ENCODE measurements at places on chromosomes 13 and 19.
A peak's percentile ranks its signal among the peaks of the same experiment; 100 is the strongest.

DNA sequence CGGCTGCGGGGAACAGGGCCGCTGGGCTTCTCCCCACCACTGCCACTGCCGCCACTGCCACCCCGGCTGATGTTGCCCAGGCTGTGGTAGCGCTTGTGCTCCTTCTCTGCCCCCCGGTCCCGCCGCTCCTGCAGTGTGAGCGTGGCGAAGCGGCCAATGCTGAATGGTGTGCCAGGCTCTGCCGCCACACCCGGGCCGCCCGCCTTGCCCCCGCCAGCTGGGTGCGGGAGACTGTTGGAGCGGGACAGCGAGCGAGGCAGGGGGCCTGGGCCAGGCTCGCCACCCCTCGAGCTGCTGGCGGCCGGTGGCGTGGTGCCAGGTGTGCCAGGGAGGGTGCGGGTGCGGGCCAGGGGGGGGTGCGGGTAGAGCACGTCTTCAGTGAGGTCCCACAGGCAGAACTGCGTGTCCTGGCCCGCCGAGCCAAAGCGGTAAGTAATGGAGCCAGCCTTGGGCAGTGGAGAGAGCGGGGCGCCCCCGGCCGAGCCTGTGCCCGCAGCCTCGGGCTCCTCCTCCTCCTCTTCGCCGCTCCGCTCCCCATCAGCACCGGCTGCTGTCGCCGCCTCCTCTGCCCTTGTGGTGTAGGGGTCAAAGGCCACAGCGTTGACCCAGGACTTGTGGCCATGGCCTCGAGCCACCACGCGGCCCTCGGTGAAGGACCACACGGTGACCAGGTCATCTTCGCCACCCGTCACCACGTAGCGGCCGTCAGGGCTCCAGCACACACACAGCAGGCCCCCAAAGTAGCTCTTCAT is 3.7 kb upstream of the DMPK start:
- DNase-seq, result no peak

GRCh38 chr19:23882493-23882892 is 32.2 kb upstream of the ZNF726 start:
- no peak for DNase-seq

DNA sequence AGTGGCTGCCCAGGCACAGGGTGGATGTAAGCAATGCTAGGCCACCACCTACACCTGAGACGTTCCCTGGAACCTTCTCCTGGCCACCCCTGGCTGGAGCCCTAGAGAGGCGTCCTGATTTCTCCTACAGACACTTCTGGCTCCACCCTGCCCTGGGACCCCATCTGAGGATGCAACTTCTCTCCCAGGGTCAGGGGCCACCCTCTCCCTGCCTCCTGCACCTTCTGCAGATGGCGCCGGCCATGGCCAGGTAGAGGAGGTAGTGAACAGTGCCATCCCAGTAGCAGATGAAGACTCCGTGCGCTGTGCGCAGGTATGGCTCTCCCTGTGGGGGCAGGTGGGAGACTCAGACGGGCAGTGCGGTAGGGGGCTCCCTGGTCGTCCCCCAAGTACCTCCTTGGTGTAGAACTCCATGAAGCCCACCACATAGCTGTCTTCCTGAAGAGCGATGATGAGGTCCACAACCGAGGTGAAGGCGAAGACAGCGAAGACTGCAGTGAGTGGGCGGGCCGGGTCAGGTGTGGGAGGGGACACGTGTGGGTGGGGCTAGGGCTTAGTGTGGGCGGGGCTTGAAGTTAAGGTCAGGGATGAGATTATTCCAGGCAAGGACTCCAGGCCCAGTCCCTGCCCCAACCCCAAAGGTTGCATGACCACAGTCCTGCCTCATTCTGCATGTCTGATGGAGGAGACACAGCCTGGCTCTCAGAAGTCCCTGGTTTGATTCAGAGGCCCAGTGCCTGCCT is 3.0 kb downstream of the TM6SF2 start:
- DNase-seq, result no peak

GRCh38 chr13:80666782-80667552 is 326.0 kb upstream of the SPRY2 start:
- DNase-seq, result no peak

GRCh38 chr19:39497996-39498797 is 550 bp upstream of the DLL3 start:
- peak; percentile 43 for DNase-seq

DNA sequence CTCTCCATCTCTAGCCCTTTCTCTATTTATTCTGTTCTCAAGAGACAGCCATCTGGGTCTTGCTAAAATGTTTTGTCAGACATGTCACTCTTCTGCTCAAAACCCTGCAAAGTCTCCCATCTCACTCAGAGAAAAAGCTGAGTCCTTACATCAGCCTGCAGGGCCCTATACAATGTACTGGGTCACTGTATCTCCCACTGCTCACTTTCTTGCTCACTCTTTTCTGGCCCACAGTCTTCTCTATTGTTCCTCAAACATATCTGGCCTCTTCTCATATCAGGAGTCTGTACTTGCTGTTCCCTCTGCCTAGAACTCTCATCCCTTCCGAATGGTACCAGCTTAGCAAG is 189.2 kb downstream of the ENOX1 start:
- DNase-seq, result no peak

- DNase-seq, result no peak
Measured at GRCh38 chr13:43085545-43085944, 62.2 kb downstream of the DNAJC15 start.

- DNase-seq, result no peak
Measured at GRCh38 chr19:41328842-41329225, 18.9 kb downstream of the CCDC97 start.

GRCh38 chr13:47904241-47904640 is 96.8 kb downstream of the SUCLA2 start:
- DNase-seq, result no peak

- DNase-seq, result no peak
Measured at GRCh38 chr19:19022380-19022961, 10.8 kb downstream of the SUGP2 start.

DNA sequence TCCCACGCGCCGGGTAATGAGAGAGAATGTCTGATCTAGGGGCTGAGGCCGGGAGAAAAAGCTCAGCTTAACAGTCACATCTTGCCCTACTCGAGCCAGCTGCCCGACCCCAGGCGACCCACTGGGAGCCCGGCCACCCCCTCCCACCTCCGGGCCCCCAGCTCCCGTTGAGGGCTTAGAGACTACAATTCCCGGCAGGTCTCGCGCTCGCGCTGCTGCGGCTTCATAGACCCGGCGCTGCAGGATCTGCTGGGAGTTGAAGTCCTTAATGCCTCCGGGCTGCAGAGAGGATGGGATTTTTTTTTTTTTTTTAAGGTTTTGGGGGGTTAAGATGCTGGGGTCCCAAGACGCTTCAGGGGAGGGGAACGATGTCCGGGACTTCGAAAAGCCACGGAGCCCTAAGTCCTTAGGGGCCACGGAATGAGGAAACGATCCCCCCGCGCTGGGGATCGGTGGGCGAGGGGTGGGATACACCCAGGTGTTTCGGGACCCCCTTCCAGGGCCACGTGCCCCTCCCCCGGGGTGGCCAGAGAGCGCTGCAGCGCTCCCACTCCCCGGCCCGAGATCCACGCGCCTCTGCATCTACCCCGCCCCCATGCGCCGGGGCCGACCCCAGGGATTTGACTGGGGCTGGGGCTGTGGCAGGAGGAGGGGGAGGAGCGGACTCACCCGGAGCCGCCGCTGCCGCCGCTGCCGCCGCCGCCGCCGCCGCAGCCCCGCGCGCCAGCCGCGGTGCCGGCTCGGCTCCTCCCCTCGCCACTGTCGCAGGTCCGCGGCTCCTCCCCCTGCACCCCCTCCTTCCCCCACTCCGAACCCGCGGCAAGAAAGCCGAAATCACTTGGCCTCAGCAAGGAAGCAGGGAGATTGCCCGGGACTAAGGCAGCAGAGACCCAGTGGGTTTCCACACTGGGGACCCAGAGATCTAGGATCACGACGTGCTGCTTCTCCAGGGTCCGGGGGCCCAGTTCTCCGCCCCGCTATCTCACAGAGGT is at the start of gene SYT3:
Gene SYT3 (minus strand): TSS at position 761 of the 992 bp plus-strand sequence. CDS start 2,470 bp downstream, outside the sequence.
- DNase-seq, result no peak

GRCh38 chr13:62060570-62060969 is 644.9 kb upstream of the PCDH20 start:
- no peak for DNase-seq

GRCh38 chr19:18543814-18544475 is 572 bp upstream of the FKBP8 start:
- peak; percentile 92 for DNase-seq

- DNase-seq, result no peak
Measured at GRCh38 chr19:50912727-50913716, 1.8 kb upstream of the KLK4 start.

DNA sequence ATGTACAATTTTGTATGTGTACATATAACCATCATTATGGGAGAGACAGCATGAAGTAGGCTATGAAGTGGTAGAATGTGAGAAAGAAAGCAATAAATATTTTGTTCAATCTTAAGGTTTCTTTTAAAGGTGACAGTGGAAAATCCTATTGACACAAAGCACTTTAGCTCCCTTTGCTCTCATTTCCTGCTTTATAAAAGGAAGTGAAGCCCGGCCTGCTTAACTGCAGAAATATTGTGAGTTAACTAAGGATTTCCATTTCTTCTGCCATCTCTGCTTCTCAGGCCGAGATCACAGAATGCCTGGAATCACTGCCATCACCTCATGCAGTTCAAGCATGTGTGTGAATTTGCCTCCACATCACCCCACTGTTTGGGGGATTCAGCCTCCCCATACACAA is 83.5 kb downstream of the FRY start:
- no peak for DNase-seq

DNA sequence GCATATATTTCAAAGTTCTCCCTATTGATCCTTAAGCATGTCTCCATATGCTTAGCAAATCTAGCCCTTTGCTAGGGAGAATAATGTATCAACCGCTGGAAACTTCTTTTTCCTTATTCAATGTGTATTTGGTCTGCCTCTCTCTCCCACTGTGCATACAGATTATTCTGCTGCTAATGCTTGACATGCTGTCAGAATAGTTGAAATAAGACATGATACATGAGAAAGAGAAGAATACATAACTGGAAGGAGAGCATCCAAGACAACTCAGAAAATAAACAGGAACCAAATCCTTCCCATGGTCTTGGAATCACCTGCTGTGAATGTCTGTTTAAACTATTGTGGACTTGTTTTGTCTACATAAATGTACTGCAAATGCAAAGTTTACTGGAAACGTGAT is 1103.0 kb downstream of the EFNB2 start:
- DNase-seq, result no peak

DNA sequence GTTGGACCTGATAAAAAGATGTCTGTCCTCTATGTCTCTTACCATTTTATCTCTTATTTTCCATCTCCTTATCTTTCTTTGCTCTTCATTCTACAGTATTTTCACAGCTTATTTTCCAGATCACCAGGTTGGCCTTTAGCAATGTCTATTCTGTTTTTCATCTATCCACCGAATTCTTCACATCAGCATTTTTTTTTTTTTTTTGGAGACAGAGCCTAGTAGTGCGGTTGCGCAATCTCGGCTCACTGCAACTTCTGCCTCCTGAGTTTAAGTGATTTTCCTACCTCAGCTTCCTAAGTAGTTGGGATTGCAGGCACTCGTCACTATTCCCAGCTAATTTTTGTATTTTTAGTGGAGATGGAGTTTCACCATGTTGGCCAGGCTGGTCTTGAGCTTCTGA is 49.0 kb downstream of the DNAJC15 start:
- no peak for DNase-seq

GRCh38 chr19:51559240-51559639 is 11.8 kb upstream of the ZNF175 start:
- no peak for DNase-seq

GRCh38 chr19:47230054-47230920 is 712 bp downstream of the BBC3 start:
- peak; percentile 89 for DNase-seq

DNA sequence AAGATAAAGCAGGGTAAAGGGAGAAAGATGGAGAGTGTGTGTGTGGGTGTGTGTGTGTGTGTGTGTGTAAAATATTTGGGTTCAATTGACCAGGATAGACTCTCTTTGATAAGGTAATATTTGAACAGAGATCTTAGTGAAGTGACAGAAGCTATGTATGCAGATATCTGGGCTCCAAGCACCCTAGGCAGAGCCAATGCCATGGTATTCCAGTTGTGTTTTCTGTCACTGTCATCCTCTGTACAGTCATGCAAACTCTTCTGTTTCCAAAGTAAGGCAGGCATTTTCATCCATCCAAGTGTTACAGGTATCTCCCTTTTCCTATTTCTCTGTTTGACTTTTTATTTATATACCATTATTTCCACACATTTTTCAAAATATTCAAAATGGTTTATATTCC is 13.5 kb downstream of the DGKH start:
- DNase-seq, result no peak

- no peak for DNase-seq
Measured at GRCh38 chr13:87459419-87459818, 211.8 kb upstream of the SLITRK5 start.

DNA sequence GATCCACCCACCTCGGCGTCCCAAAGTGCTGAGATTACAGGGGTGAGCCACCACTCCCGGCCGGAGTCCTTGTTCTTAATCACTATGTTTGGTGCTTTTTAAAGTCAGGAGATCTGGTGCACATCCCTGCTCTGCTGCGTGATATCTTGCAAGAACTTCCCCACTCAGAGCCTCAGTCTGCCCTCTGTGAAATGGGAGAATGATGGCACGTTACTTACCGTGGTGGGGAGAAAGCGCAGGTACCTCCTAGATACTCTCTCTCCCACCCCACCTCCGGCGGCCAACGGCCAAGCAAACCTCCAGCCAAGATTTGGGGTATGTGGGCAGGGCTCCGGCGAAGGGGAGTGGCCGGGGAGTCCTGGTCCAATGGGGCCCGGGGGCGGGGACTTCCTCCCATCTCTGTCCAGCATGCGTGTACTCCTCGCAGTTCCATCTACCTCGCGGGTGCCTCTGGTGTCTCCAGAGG is at the start of gene RYR1:
Gene RYR1 (plus strand): TSS at position 424 of the 466 bp plus-strand sequence. CDS start 139 bp downstream, outside the sequence.
- DNase-seq, result peak; percentile 67

DNA sequence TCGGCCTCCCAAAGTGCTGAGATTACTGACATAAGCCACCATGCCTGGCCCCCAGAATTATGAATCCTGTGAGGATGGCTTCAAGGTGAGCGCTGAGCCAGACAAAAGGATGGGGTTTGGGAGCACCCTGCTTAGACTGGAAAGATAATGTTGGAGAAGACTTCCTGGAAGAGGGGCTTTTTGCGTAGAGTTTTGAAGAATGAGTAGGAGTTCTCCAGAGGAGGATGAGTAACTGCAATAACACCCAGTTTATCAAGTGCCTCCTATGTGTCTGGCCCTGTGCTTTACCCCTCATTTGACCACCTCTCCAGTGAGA is 641 bp upstream of the GDF15 start:
- no peak for DNase-seq

- DNase-seq, result no peak
Measured at GRCh38 chr19:46849610-46850009, 1.0 kb downstream of the AP2S1 start.

GRCh38 chr13:61935710-61936109 is 520.1 kb upstream of the PCDH20 start:
- no peak for DNase-seq

GRCh38 chr19:46786236-46787039 is 2.0 kb downstream of the SLC1A5 start:
- DNase-seq, result peak; percentile 94

DNA sequence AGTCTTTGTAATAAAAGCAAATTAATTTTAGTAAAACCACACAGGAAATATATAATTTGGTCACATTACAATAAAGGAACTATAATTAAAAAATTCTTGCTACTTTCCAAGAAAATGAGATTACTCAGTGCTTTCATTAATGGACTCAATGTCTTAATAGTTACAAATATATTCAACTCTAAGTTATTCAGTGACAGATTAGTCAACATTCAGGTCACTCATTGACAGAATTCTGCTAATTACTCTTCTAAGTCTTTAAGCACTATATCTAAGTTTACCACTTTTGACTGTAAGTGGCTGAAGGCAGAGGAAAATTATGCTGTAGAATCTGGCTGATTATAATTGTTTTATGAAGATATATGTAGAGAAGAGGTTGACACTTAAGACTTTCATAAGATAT is 1365.0 kb downstream of the EFNB2 start:
- DNase-seq, result no peak

- peak; percentile 62 for DNase-seq
Measured at GRCh38 chr13:46354156-46355087, 32.6 kb downstream of the RUBCNL start.

Measured in activated CD8-positive, alpha-beta memory T cell treated with anti-CD3 and anti-CD28 coated beads, Interleukin-2, amount 10 ng/mL, durations not matched to agents 7 days and 5 days (primary cell).